RWPE2 (cell line): ENCODE measurements at places on chromosomes 5 and 9.

GRCh38 chr5:57382655-57383054 lies 100.0 kb downstream of the ACTBL2 start:
- H3K27me3 ChIP-seq, result no peaks in the 10 kb centered on the region
- DNase-seq, result no peak
- no peaks in the 10 kb centered on the region for H3K36me3 ChIP-seq
- H3K4me3 ChIP-seq, result no peak overlapping the region
- H3K27ac ChIP-seq, result peak overlapping the region; percentile 80
- H3K4me1 ChIP-seq, result peaks cover 15% of the 10 kb centered on the region

- H3K36me3 ChIP-seq, result no peaks in the 10 kb centered on the region
- H3K4me3 ChIP-seq, result no peak overlapping the region
- no peak for DNase-seq
- H3K27ac ChIP-seq, result no peak overlapping the region
- H3K27me3 ChIP-seq, result peaks cover 9% of the 10 kb centered on the region
These were observed 220.4 kb upstream of the IRX4 start for GRCh38 chr5:2102819-2103776.

GRCh38 chr9:106104887-106105286 lies 410.5 kb downstream of the TMEM38B start:
- no peak overlapping the region for H3K4me3 ChIP-seq
- H3K27ac ChIP-seq, result no peak overlapping the region
- no peaks in the 10 kb centered on the region for H3K27me3 ChIP-seq
- H3K36me3 ChIP-seq, result no peaks in the 10 kb centered on the region

DNA sequence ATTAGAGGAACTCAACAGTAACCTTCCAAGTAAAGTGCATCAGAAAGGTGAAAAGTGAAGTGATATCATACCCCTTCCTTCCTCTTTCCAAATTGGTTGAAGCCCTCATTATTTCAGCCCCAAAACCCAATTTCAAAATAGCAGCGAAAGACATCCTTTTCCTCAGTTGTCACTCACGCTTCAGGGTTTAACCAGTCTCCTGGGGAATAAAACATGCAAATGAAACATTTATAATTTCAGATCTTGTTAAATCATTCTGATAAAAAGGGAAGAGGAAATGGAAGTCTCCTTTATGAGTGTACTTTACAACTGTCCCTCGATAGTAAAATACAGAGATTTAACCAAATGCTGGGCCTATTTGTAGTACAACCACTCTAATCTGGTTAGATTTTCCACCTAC lies 22.5 kb downstream of the TRPM6 start:
- no peak overlapping the region for H3K4me3 ChIP-seq
- no peaks in the 10 kb centered on the region for H3K36me3 ChIP-seq
- no peak for DNase-seq
- H3K27ac ChIP-seq, result no peak overlapping the region
- no peaks in the 10 kb centered on the region for H3K4me1 ChIP-seq
- H3K27me3 ChIP-seq, result no peaks in the 10 kb centered on the region

DNA sequence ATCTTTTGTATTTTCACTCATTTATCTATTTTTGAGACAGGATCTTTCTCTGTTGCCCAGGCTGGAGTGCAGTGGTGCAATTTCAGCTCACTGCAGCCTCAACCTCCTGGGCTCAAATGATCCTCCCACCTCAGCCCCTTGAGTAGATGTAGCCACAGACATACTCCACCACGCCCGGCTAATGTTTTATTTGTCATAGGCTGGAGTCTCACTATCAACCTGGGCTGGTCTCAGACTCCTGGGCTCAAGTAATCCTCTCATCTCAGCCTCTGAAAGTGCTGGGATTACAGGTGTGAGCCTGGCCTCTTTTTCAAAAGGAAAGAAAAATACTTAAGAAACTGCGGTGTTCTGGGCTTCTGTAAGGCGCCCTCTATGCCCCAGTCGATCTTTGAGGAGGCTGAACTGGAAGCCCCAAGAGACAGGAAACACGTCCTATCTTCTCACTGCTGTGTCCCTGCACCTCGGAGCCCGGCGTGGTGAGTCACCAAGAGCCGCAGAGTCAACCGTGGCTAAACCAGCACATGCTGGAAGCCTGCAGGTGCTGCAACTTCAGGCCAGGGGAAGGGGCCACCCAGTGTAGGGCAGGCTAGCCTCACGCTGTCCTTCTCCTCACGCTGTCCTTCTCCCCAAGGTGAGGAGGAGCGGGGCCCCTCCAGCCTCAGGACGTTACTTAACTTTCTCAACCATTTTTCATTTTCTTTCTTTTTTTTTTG lies 15.2 kb upstream of the LHX3 start:
- peaks cover 19% of the 10 kb centered on the region for H3K4me1 ChIP-seq
- no peak overlapping the region for H3K4me3 ChIP-seq
- H3K27me3 ChIP-seq, result no peaks in the 10 kb centered on the region
- no peak for DNase-seq
- peak overlapping the region; percentile 12 for H3K27ac ChIP-seq

- DNase-seq, result no peak
- H3K4me1 ChIP-seq, result no peaks in the 10 kb centered on the region
- H3K27me3 ChIP-seq, result peaks cover 68% of the 10 kb centered on the region
- H3K4me3 ChIP-seq, result no peak overlapping the region
- no peak overlapping the region for H3K27ac ChIP-seq
These were observed 23.9 kb downstream of the LECT2 start for GRCh38 chr5:135930949-135931295.

DNA sequence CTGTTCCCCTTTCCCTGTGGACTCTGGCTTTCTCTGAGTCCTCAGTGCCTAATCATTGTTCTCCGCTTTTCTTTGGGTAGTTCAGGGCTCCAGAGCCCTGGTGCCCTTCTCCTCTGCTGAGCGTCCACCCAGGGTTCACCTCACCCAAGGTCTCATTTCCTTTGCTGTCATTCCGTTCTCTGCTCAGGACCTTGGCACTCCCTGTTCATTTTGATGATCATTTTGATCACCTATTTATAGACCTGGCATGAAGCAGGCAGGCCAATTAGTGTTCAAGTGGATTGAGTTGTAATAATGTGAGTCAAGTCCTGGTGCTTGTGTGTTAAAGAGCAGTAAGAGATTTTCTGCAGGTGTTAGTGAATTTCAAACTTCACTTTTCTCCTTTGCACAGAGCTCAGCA lies 3.6 kb downstream of the TRIO start:
- H3K4me1 ChIP-seq, result peaks cover 34% of the 10 kb centered on the region
- H3K4me3 ChIP-seq, result peak overlapping the region; percentile 99
- peak overlapping the region; percentile 87 for H3K27ac ChIP-seq
- peaks cover 13% of the 10 kb centered on the region for H3K36me3 ChIP-seq
- DNase-seq, result no peak
- H3K27me3 ChIP-seq, result no peaks in the 10 kb centered on the region

- peaks cover under 1% of the 10 kb centered on the region for H3K4me1 ChIP-seq
- H3K4me3 ChIP-seq, result no peak overlapping the region
- no peak for DNase-seq
- no peaks in the 10 kb centered on the region for H3K27me3 ChIP-seq
- H3K36me3 ChIP-seq, result no peaks in the 10 kb centered on the region
- H3K27ac ChIP-seq, result no peak overlapping the region
These were observed 193.1 kb upstream of the PTGER4 start for GRCh38 chr5:40486437-40487275.

- no peak for DNase-seq
- H3K27me3 ChIP-seq, result no peaks in the 10 kb centered on the region
- H3K36me3 ChIP-seq, result peaks cover 10% of the 10 kb centered on the region
- H3K4me3 ChIP-seq, result no peak overlapping the region
- H3K27ac ChIP-seq, result peak overlapping the region; percentile 98
These were observed 45.6 kb downstream of the TRIO start for GRCh38 chr5:14188778-14189177.

DNA sequence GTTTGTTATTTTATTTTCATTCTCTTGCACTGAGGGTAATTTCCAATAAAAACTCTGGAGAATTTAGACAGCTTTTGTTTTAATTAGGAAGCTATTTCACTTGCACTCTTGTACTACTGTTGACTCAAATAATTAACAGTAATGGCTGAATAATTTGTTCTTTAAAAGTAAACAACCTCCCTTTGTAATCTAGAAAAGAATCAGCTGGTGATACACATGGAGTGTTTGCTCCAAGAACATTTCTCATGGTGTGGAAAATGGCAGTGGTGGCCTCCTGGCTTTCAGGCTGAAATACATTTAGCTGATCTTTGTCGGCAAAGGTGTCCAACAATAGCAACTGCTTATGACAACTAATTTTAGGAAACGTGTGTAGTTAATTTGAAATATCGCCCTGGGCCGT lies 129.4 kb downstream of the C9orf152 start:
- peaks cover 43% of the 10 kb centered on the region for H3K4me1 ChIP-seq
- no peaks in the 10 kb centered on the region for H3K27me3 ChIP-seq
- H3K27ac ChIP-seq, result no peak overlapping the region
- no peak overlapping the region for H3K4me3 ChIP-seq

GRCh38 chr5:83554133-83554532 lies 82.6 kb downstream of the VCAN start:
- no peaks in the 10 kb centered on the region for H3K27me3 ChIP-seq
- no peak for DNase-seq
- peaks cover 20% of the 10 kb centered on the region for H3K4me1 ChIP-seq
- H3K36me3 ChIP-seq, result no peaks in the 10 kb centered on the region
- H3K4me3 ChIP-seq, result no peak overlapping the region
- H3K27ac ChIP-seq, result peak overlapping the region; percentile 40

GRCh38 chr9:99253772-99254431 lies 31.8 kb downstream of the SEC61B start:
- H3K4me3 ChIP-seq, result no peak overlapping the region
- H3K4me1 ChIP-seq, result no peaks in the 10 kb centered on the region
- no peaks in the 10 kb centered on the region for H3K36me3 ChIP-seq
- H3K27ac ChIP-seq, result no peak overlapping the region
- no peaks in the 10 kb centered on the region for H3K27me3 ChIP-seq

- no peaks in the 10 kb centered on the region for H3K4me1 ChIP-seq
- H3K27ac ChIP-seq, result peak overlapping the region; percentile 26
- DNase-seq, result no peak
- no peaks in the 10 kb centered on the region for H3K36me3 ChIP-seq
- H3K4me3 ChIP-seq, result peak overlapping the region; percentile 98
- peaks cover 3% of the 10 kb centered on the region for H3K27me3 ChIP-seq
These were observed 826 bp downstream of the GPRIN1 start for GRCh38 chr5:176608937-176609723.

DNA sequence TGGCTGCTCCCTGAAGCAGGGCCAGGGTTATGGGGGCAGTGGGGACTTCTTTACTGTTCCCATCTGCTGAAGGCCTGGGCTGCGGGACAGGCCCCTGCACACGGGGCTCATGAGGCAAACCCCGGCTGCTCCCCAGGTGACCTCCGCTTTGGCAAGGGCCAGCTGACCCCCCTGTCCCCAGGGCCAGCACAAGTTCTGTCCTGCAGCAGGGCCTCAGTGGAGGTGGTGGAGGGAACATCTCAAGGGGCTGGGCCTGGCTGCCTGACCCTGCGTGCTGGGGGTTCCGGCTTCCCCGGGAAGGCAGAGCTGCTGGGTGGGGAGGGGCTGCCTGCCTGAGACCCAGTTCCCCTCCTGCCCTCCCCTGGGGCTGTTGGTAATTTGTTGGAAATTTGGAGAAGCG lies 67.4 kb upstream of the RNU6ATAC start:
- no peaks in the 10 kb centered on the region for H3K4me1 ChIP-seq
- peaks cover 20% of the 10 kb centered on the region for H3K27me3 ChIP-seq
- H3K4me3 ChIP-seq, result no peak overlapping the region

GRCh38 chr5:158739951-158740757 lies 359.6 kb downstream of the EBF1 start:
- no peak overlapping the region for H3K4me3 ChIP-seq
- DNase-seq, result no peak
- H3K36me3 ChIP-seq, result no peaks in the 10 kb centered on the region
- no peak overlapping the region for H3K27ac ChIP-seq
- no peaks in the 10 kb centered on the region for H3K4me1 ChIP-seq
- peaks cover 70% of the 10 kb centered on the region for H3K27me3 ChIP-seq

- H3K4me1 ChIP-seq, result no peaks in the 10 kb centered on the region
- H3K4me3 ChIP-seq, result no peak overlapping the region
- DNase-seq, result no peak
- H3K27ac ChIP-seq, result no peak overlapping the region
These were observed 102.0 kb upstream of the RAPGEF1 start for GRCh38 chr9:131841765-131842318.
